ENCODE measurements at places on chromosomes 3 and 15.

DNA sequence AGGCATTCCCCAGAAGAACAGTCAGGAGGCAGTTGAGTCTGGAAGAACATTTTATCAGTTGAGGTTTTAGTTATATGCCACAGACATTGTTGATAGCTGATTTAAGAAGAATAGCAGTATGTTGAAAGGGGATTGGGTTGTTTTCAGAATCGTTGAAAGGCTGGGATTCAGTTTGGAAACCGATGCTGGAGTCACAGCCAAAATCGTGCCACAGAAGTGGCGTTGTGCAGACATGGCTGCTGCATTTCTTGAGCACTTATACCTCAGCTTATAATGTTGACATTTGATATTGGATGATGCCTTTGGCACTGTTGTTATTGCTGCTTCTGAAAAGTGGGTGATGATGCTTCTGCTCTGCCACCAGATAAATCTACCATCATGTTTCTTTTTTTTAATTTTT, 16.1 kb downstream of the SLMAP start:
- DNase-seq: no peak

DNA sequence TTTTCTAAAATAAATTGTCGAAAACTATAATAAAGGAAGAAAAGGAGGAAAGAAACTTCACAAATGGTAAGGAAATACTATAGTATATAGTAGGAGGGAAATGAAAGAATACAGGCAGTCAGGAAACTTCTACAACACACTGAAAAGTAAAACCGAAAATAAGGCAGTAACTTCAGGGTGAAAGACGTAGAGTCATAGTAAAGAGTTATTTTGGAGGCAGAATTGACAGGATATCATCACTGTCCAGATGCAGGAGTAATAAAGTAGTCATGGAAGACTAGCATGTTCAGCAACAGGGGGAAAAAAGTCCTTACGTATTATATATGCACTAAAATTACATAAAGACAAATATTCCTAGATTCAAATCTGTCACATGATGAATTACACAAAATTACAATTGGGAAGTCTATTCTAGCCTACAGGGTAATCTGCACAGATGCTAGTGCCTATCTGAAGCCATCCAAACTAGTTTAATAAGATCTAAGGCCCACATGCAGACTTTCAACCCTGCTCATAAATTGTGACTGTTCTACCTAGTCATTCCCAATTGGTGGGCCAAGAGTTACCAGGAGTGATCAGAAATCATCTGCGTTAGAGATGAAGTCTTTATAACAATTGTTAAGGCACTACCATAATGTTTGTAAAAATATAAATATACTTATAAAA, 14.0 kb downstream of the VPS13C start:
- DNase-seq: no peak

GRCh38 chr3:152853196-152853595, 18.3 kb downstream of the P2RY1 start:
- no peak for DNase-seq

- DNase-seq: no peak
These were observed 60.4 kb downstream of the UQCC5 start for GRCh38 chr3:52596658-52597265.

GRCh38 chr3:76307556-76307955, 522.2 kb upstream of the ZNF717 start:
- no peak for DNase-seq

DNA sequence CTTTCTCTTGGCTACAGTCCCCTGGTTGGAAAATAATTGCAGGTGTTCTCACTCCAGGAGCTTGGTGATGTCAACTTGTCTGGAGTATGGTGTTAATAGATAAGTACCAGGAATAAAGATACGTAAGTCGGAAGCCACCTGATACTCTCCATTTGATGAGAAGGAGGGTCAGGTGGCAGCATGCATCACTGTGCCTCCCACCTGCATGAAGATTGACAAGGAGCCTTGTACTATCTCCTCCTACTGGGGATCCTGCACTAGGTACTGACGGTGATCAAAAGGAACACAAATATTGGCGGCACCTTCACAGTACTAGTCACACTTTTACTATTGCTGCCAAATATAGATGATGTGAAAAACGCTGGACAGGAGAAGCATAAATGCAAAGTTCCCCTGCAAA, 32.6 kb upstream of the GABRB3 start:
- DNase-seq: no peak

GRCh38 chr3:169153656-169154055, 509.9 kb downstream of the MECOM start:
- DNase-seq: no peak

GRCh38 chr3:71868876-71869275, 83.9 kb upstream of the PROK2 start:
- no peak for DNase-seq

DNA sequence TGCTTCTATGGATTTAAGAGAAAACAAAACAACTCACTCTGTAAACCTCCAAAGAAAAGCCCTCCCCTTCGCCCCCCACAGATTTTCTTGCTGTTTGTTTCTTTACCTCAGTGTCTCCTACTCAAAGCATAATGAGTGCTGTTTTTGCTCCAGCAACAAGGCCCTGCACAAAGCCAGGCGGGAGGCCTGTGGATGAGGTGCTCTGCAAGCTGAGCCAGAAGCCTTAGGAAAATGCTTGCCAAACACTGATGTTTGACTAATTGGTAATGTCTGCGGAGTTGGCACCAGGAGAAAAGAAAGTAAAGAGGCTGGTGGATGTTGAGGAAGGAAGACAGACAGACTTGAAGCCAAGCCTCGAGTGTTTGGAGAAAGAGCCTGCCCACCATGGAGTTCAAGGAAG, 99.7 kb downstream of the RARB start:
- no peak for DNase-seq

GRCh38 chr3:30989276-30990030, 95.0 kb upstream of the GADL1 start:
- DNase-seq: no peak

All from NCI-H2227 treated with DMSO at 0.1 percent for 48 hours (cell line).